ENCODE measurements at places on chromosomes 1 and 21. TPM values are rescaled to one million over a fixed set of nuclear protein-coding genes. Genes with fewer than 3 reads are reported as not detected.

GBP6 gene
- total RNA-seq, result not detected

CD52 gene
- 3.4 TPM for total RNA-seq

DNA sequence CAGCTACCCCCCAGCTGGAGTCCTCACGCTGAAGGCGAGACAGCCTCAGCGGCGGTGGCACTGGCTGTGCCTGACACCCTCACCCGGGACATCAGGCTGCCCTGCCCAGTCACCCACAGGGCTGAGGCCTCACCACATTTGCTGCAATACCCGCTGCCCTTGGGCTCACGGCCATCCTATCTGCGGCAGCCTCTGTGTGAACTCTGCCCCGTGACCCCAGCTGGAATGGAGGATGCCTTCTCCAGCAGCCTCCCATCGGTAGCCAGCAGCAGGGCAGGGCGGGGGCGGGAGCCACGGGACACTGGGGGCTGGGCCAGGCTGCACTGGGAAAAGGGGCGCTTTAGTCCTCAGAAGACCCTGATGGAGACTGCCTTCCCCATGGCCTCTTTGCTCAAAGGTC is 112.4 kb upstream of the ZBTB40 start:
- no peak for DNase-seq
- peaks cover 15% of the 10 kb centered on the region for H3K4me1 ChIP-seq
- no peak overlapping the region for H3K4me3 ChIP-seq

DNA sequence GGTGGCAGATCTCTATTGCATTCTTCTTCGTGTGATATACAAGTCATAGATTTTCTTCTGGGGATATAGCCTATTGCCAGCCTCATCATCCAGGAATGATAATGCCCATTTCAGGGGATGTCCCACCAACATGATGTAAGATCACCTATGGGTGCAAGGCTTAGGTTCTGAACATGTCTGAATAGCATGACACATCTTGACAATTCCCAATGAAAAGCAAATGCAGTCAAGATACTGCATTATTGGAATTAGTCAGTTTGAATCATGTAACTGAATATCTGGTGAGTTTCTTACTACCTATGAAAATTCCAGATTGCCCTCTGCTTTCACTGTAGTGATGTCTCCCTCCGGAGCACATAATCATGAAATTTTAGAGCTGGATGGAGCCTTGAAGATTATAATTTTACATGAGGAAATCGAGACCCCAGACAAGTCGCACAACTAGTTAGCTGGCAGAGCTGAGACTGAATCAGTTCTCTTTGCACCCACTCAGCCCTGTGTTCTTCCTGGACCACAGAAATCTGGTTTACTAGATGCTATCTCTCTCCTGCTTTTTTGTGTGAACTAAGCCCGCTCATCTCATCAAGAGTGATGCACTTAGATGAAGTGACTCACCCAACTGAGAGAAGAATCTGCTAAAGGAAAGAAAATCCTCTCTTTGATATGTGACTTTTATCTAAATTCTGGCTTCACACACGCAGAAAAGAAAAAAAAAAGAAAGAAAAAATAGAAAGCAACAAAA is 65.0 kb downstream of the WDR64 start:
- H3K36me3 ChIP-seq, result no peaks in the 10 kb centered on the region
- H3K27ac ChIP-seq, result no peak overlapping the region
- no peak overlapping the region for H3K4me3 ChIP-seq
- DNase-seq, result no peak
- no peaks in the 10 kb centered on the region for H3K4me1 ChIP-seq

DNA sequence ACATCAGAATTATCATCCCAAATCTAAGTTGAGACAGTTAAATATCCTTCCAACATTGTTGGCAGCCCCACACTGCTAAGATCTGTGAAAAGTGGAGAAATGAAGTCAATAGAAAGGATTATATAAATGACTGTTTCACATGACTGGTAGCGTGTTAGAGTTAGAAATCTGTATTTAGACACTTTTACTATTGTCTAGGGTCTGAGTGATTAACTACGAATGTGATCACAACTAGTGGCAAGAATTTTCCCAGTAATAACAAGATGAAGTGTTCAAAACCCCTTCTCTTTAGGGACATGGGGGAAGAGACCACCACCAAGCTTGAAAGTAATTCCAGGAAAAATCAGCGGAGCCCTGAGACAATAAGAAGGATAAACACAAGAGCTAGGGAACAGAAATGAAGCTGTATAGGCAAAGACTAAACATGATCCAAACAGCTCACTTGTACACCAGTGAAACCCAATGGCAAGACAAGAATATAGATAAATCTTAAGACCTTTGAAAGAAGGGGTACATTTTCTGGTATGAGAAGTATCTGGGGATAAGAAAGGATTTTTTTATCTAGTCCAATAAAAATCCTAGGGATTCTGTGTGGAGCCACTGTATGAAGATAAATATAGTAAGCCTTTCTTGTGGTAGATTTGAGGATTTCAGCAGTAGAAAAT is 646.6 kb upstream of the USP24 start:
- H3K36me3 ChIP-seq, result no peaks in the 10 kb centered on the region
- H3K4me3 ChIP-seq, result no peak overlapping the region
- no peak overlapping the region for H3K27ac ChIP-seq
- no peak for DNase-seq
- peaks cover 8% of the 10 kb centered on the region for H3K4me1 ChIP-seq
